GM12891 (cell line): ENCODE measurements at places on chromosomes 1 and 21.

- no peak for DNase-seq
Measured at GRCh38 chr21:36773117-36773516, 74.2 kb downstream of the SIM2 start.

- DNase-seq, result no peak
Measured at GRCh38 chr1:115782571-115783281, 14.2 kb upstream of the CASQ2 start.

DNA sequence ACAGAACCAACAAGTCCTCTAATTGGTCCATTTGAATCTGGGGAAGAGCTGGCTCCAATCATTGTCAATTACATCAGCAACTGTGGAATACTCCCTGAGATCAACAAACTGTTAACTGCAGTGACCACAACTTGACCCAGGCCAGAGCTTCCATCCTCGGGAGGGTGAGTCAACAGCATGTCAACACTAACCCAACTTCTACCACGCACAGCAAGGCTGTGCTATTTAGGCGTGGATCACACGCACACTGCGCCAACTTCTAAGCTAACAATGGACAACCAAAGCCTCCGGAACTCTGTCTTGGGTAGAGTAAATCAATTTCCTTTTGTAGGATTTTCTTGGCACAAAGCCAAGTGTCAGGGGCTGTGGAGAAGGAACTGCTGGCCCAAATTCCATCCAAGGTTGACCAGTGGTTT, 30.4 kb downstream of the APP start:
- no peak for DNase-seq

- DNase-seq, result no peak
Measured at GRCh38 chr1:170558731-170559130, 26.8 kb downstream of the GORAB start.

DNA sequence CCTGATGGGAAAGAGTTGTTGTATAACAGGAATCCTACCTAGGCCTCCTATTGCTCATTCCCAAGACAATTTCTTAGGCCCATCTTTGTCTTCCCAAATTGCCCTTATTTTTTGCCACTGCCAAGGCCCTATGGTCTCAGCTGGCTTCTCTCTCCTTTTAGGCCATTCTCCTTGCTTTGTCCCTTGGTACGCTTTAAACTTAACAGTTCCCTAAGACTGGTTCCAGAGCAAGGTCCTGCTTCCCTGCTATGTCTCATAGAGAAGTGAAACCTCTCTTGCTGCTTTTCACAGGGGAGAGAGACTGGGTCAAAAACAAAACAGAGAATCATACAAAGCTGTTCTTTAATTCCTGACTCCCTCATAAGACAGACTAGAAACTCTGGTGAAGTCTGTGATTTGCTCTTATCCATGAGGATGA, 77.1 kb downstream of the XCL2 start:
- DNase-seq, result no peak

DNA sequence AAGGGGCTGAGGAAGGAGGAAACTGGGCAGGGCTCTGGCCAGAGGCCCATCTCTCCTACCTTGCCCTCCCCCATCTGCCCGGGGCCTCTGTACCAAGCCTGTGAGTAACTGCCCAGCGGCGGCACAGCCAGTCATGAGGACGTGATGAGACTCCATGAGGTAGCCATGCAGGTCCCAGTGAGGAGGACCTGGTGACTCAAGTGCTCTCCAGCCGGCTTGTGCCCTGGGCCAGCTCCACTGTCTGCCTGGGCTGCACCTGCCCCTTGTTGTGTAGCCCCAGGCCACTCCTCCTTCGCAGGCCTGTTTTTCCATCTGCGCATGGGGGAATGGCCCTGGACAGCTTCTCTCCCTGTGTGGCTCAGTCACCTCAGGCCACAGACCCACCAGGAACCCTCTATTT, 42.0 kb upstream of the PADI1 start:
- DNase-seq, result no peak

GRCh38 chr21:37224861-37225839, 42.0 kb downstream of the VPS26C start:
- DNase-seq, result no peak
